ENCODE measurements at places on chromosomes 12 and 14. TPM values are rescaled to one million over a fixed set of nuclear protein-coding genes. Genes with fewer than 3 reads are reported as not detected.
A peak's percentile ranks its signal among the peaks of the same experiment; 100 is the strongest.

- DNase-seq, result no peak
Measured at GRCh38 chr14:93369713-93370266, 22.8 kb downstream of the COX8C start.

The NANOG gene
- total RNA-seq, result 0.16 TPM

DNA sequence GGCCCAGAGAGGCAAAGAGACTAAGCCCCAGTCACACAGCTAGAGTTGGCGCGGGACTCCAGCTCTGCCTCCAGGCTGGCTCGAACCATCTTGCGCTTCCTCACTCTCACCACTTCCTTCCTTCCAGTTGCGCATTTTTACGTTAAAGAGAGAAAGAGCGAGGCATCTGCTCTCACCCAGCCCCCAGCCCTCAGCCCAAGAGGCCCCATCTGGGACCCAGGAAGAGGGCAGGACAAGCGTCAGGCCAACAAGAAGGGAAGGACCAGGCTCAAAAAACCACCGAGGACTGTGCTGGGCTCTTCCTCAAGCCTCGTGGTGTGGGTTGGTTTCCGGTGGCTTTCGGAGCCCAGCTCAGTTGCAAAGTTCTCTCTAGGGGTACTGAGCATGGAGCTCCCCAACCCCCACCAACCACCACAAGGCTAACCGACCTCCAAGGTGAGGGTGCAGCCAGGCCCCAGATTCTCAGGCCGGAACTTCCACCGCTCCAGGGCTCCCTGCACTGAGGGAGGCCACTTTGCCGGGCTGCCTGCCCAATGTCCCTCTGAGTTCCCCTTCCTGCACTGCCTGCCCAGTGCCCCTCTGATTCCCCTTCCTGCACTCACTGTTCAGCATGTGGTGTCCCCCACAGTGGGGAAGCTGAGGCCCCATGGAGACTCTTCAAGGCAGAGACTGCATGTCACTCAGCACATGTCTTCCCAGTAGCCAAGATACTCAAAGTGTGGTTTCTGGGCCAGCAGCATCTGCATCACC, 35.9 kb downstream of the TESC start:
- no peak for DNase-seq

DNA sequence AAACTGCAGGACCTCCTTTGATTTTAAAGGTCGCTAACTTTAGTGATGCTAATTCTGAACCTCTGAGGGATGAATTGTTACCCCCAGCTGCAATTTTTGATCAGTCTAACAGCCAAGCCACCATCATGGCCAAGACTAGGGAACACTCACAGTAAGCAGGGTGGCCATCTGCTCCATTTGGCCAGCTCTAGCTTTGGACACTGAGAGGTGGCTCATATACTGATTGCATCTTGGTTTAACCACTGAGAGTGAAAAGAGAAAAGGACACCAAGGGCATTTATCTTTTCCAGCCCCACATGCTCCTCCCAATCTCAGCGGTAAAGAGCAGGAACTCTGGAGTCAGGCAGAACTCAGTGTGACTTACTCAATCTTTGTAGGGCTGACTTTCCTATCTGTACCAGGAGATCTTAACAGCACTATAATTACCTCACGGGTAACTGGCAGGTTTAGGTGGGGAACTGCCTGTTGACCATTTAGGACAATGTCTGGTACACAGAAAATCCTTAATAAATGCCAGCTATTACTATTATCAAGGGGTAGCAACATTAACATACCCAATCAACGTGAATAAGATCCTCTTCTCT, 6.2 kb downstream of the LPCAT3 start:
- DNase-seq, result no peak

The ESRRB gene
- not detected for total RNA-seq

- peak; percentile 49 for DNase-seq
Measured at GRCh38 chr14:55117803-55118441, 11.1 kb upstream of the LGALS3 start.

GRCh38 chr12:52857500-52857899, 8.7 kb upstream of the KRT78 start:
- DNase-seq, result no peak

The IL31 gene
- not detected for total RNA-seq

The B3GNT4 gene
- 0.54 TPM for total RNA-seq

The RASSF9 gene
- total RNA-seq, result 0.68 TPM

- no peak for DNase-seq
Measured at GRCh38 chr14:105140581-105140980, 28.0 kb downstream of the JAG2 start.

- DNase-seq, result peak; percentile 63
Measured at GRCh38 chr14:100864960-100865681, 38.4 kb downstream of the RTL1 start.

GRCh38 chr14:47744155-47744554, 68.8 kb upstream of the MDGA2 start:
- no peak for DNase-seq

GRCh38 chr12:52027085-52027843, 20.5 kb downstream of the TAMALIN start:
- no peak for DNase-seq

DNA sequence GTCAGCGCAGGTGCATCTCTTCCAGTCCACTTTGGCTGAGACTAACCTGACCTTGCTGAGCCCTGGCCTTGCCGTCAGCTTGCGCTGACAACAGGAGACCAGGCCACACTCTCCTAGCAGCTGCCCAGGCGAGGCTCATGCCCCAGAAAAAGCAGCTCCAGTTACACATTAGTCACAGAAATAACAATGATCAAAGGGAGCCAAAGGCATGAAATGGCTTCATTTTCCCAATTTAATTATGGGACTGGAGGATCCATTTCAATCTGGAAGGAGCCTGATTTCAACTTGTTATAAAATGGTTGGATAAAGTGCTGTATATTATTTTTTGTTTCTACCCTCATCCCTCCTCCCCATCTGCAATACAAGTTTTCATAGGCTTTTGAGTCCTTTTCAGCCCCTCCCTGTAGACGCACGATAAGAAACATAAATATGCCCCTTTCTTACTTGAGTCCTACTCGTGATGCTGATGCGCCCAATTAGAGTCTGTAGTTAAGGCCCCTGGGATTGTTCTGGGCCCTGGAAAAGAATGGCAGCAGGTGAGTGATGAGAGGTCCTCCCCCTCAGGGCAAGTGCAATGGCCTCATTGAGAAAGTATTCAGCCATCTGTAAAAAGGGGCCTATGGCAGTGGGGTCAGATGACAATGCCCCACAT, 376.0 kb downstream of the C12orf75 start:
- DNase-seq, result peak; percentile 83

DNA sequence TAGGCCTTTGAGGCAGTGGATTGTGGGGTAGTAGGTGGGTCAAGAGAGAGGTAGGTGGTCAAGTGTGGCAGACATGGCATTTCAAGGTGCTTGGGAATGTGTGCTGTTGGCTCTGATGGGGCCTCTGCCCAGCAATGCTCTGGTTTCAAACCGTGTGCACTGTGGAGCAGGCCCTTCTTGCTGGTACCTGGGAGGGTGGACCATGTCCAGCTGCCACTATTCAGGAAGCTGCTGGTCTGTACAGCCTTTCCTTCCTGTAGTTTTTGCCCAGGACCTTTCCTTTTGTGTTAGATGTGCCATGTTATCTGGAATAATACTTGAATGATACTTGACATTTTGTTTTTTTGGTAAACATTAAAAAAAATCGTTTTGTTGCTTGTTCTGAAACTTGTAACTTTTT, 14.8 kb downstream of the RIMKLB start:
- DNase-seq, result no peak

- no peak for DNase-seq
Measured at GRCh38 chr14:75961662-75962061, 20.1 kb downstream of the TGFB3 start.

- DNase-seq, result no peak
Measured at GRCh38 chr14:22491683-22492621, 97.1 kb downstream of the DAD1 start.

DNA sequence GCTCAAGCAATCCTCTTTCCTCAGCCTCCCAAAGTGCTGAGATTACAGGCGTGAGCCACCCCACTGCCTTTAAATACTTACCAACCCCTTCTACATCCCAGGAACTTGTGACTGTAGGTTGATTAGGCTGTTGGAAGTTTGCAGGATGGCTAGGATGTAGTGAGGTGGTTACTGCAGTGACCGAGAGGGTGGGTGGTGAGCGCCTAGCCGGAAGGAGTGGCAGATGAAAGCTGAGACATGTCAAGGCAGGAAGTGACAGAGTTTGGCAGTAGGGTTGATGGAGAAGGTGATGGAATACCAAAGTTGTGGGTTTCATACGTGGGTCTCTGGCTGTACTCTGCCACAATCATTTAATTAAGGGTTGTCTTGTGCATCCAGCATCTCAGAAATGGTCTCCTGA, 13.5 kb downstream of the B4GALNT3 start:
- no peak for DNase-seq

The MIPOL1 gene
- 11.9 TPM for total RNA-seq

The SAMD4A gene
- total RNA-seq, result 69.0 TPM

DNA sequence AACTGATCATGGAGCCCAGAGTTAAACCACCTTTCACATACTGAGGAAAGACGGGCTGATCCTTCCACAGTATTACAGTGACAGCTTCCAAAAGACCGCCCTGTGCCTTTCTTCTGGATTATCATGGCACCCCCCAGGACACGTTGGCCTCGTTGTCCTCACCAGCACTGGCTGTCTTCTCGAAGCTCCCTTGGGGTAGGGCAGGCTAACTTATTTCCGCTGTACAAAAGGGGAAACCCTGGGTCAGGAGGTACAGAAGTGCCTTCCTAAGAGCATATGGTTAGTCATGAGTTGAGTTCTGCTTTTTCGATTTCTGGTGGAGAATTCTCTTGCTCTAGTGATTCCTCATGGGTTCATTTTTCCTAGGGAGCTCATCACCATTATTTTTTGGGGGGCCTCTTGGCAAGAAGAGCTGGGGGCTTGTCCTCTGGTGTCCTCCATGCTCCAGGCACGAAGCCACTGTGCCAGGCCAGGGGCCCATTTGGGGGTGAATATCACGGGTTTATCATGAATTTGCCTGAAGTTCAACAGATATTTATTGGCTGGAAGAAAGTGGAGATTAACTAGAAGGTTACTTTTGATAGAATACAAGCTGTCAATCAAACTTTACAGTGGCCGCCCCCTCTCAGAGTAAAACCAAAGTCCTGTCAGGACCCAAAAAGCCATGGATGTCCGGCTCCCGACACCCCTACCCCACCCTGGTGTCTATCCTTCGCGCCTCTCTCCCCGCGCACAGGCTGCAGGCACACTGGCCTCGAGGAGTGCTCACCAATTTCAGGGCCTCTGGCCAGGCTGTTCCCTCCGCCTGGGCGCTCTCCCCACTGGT, 8.8 kb upstream of the TRAF3 start:
- no peak for DNase-seq

The SYT1 gene
- 24.0 TPM for total RNA-seq

DNA sequence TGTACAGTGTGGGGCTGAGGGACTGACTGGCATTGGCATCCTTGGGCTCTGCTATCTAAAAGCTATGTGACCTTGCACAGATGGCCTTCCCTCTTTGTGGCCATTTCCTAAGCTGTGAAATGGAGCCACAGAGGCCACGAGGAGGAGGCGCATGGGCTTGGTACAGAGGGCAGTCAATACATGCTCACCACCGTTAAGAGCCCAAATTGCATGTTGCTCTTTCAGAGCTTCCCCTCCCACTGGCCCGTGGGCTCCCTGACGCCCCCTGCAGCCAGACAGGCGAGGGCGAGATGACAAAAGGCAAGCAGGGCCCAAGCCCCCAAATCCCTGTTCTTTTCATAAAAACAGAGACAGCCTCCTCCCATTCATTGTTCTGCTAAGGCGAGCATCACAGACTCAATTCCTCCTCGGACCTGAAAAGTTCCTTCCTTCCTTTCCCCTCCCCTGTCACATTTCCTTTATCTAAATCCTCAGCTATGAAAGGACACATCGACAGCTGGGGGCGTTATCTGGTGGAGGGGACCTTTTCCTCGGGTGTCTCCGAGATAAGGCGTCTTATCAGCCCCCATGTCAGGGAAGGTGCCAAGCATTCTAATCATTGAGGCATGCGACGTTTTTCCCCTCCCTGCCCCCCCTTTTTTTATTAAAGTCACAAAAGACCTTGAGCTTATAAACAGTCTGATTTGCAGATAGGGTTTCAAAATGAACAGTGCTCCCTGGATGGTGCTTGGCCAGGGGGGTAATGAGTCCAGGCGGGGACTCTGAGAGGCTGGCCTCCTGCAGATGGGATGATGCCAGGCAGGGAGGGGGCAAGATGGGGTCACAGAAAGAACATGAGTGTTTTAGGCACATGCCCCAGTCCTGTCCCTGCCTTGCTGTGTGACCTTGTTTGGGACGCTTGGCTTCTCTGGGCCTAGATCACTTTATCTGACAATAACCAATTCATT, 26.4 kb downstream of the FAM222A start:
- DNase-seq, result no peak

- no peak for DNase-seq
Measured at GRCh38 chr12:112664569-112664968, 127.0 kb upstream of the RPH3A start.

The DAO gene
- not detected for total RNA-seq

GRCh38 chr14:37842106-37842505, 246.7 kb downstream of the TTC6 start:
- DNase-seq, result no peak

The CLEC14A gene
- total RNA-seq, result not detected

- peak; percentile 89 for DNase-seq
Measured at GRCh38 chr12:62866451-62867082, 68.4 kb downstream of the PPM1H start.

DNA sequence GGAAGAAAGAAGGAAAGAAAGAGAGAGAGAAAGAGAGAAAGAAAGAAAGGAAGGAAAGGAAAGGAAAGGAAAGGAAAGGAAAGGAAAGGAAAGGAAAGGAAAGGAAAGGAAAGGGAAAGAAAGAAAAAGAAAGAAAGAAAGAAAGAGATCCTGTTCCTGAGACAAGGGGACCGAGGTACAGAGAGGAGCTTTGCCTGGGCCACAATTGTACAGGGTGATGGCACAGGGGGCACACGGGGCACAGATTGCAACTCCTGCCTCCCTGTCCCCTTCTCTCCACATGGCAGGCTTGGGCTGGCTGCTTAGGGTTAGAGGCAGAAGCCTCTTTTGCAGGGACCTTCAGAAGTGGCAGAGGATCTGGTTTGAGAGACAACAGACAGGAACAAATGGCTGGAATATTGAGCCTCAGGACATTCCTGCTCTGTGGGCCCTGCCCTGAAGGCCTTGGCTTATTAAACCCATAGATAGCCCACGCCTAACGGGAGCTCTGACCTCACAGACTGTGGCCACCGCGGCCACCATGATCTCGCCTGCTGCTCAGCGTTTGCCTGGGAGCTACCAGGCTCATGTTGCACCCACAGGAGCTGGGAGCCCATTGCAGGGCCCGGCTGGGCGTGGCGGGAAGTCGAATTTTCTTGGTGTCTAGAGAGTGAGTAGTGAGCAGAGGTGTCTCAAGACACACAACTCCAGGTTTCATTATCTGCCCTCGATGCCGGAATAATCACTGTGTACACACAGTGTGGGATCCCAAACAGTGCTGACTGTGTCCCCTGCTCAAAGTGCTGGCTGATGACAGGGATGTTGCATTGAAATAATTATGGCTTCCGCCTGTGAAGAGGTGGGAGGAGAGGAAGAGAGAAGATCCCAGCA, 147.9 kb upstream of the NCOR2 start:
- peak; percentile 47 for DNase-seq

GRCh38 chr12:117467588-117467987, 106.2 kb upstream of the NOS1 start:
- DNase-seq, result no peak

DNA sequence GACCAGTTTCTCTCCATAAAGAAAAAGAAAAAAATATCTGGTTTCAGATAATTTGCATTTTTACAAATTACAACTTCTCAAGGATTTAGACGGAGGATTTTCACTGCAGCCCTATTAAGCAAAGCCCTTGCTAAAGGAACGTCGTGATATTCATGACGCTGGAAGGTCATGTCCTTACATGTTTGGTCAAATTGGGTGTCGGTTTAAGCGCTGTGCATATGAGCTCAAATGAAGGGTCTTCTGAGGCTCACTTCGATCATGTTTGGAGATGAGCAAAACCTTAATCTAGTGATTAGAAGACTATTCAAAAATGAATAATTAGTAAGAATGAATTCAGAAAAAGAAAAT, 67.3 kb upstream of the USP15 start:
- DNase-seq, result no peak

The FAIM2 gene
- total RNA-seq, result 0.10 TPM

Measured in astrocyte (in vitro differentiated cells and primary cell).